CD4-positive, alpha-beta T cell (primary cell): ENCODE measurements at places on chromosomes 2 and 18.

DNA sequence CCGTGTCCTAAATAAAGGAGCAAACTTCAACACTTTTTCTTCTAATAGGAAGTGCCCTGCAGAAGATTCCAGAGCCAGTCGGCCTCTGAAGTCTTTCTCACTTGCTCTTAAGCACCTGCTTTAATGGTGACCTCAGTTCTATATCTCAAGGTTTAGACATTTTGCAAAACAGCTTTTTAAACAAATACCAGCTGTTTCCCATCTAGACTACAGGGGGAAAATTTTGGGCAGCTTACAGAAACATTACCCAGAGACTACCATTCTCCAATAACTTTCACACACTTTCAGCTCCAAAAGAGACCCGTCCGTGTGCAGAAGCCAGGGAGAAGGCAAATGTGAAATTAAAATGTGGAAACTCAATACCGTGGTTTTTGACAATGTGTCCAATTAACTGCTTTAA lies 285.3 kb upstream of the CCDC68 start:
- no peak for DNase-seq

DNA sequence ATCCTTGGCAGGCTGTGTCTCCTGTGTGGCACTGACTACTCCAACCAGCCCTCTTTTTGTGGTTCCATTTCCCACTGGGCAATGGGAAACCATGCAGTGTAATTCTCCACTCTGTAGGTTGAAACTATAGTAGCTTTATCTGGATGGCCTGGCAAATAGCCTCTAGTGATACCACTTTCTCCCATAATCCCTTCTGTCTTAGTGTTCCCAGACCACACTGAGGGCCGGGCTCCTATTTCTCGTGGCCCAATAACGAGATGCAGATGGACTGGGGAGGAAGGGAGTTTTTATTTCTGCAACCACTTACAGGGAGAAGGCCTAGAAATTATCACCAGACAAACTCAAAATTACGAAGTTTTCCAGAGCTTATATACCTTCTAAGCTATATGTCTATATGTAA lies 24.7 kb downstream of the SKA1 start:
- DNase-seq: no peak

GRCh38 chr2:159489476-159489875 lies 126.9 kb downstream of the BAZ2B start:
- no peak for DNase-seq

DNA sequence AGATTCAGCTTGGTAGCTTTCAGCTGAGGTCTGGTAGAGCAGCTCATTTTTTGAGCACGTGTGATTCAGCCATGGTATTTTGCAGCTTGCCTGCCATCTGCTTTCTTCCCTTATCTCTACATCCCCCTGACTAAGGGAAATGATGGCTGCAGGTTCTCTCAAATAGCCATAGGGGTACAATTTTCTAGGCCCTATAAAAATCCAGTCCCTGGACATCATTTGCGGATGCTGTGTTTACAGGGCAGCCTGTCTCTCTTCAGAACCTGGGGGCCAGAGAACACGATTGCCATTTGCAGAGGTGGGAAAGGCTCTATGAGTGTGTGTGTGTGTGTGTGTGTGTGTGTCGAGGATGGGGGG lies 442.7 kb upstream of the MEIS1 start:
- no peak for DNase-seq

DNA sequence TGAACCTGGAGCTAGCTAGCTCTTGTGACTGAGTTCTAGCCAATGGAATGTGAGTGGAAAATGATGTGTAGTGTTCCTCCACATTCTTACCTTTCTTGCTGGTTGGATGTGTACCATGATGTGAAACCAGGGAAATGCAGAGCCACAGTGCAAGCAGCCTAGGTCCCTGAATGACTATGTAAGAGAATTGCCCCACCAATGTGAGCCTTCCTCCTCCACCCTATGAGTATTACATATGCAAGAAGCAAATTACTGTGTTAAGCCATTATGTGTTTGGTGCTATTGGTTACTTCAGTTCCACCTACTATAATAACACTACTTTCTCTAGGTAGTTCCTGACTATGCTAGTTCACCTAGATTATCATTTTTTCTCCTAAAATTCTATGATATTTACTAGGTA lies 39.6 kb downstream of the LCLAT1 start:
- DNase-seq: no peak

- no peak for DNase-seq
Measured at GRCh38 chr2:171902840-171903420, 8.9 kb upstream of the SLC25A12 start.

GRCh38 chr2:53129851-53130250 lies 637.8 kb upstream of the CHAC2 start:
- DNase-seq: no peak

DNA sequence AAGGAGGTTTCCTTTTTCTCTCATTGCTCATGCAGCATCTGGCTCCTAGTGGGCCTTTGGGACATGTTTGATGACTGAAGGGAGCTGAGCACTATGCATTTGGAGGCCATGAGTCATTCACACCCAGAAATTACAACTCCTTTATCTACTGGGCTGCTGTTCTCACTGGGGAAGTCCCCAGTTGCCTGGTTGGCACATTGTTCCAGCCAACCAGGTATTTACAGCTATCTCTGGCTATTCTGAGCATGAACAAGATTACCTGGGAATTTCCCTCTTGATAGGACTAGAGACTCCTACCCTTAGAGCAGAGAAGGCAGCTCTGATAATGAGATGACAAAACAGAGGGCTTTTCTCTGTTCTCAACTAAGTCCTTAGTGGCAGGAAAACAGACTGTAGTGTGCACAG lies 206.5 kb downstream of the SETBP1 start:
- DNase-seq: no peak

GRCh38 chr18:41933778-41934177 lies 21.3 kb upstream of the PIK3C3 start:
- DNase-seq: no peak

DNA sequence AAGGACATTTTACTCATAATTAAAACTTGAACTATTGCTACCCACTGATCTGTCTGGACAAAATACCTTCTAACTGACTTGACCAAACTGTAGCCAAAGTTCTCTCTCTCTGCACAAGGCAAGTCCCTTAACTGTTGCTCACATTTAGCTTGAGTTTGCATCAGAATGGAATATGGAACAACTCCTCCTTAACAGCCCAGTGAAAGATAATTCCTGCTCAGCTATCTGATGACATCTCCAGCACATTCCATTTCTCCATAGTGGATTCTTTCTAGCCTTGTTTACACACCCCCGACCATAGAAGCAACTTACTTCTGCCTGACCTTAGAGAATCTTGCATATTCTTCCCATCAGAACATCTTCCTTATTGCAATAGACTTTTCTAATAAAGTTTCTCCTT lies 317.2 kb upstream of the CDH2 start:
- no peak for DNase-seq

DNA sequence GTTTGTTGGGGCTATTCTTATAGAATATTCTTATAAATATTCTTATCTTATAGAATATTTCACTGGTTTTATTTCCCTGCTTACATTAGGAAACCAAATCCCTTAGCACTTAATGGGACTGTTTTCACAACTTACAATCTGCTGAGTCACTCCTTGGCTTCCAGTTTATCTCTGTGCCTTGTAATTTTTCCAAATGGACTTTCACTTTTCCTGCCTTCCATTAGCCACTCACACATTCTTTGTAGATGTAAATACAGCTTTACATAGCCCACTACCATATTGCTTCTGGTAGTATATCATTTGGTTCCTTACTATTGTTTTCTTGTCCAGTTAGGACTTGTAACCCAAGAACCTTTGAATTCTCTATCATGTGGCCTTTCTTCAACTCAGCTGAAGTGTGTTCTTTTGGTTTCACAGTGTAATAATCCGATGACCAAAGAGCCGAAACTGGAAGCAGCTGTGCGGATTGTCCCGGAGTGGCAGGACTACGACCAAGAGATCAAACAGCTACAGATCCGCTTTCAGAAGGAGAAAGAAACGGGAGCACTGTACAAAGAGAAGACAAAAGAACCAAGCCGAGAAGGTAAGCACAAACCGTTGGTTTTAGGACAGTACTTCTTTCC lies 96.1 kb downstream of the UGGT1 start:
- DNase-seq: no peak

DNA sequence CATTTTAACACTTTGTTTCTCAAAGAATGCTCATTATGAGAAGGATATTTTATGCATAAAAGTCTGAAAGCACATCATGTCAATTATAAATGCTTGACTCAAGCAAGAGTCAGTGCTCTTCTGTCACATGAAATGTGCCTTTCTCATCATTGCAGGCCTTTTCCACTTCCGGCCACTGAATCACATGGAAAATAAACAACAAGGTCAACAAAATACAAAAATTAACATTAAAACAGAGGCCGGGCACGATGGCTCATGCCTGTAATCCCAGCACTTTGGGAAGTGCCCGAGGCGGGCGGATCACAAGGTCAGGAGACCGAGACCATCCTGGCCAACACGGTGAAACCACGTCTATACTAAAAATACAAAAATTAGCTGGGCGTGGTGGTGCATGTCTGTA lies 480.6 kb downstream of the SPAG16 start:
- no peak for DNase-seq

GRCh38 chr2:55550368-55551102 lies 31.0 kb downstream of the CFAP36 start:
- no peak for DNase-seq

DNA sequence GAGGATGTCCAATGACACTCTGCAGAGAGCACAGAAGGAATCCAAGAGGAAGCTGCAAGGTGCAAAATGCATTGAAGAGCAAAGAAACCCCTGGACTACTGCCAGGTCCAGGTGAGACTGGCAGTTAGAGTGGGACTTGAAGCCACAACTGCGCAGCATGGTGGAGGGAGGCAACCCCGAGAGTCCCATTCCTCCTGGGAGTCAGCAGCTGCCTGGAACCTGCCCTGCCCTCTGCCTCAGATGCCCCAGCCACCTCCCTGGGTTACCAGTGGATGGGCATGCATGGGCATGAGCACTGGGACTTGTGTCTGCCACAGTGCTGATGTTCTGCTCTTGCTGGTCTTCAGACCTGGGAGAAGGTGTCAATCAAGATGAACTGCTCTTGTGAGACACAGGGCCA lies 43.2 kb downstream of the ANKMY1 start:
- no peak for DNase-seq

- no peak for DNase-seq
Measured at GRCh38 chr2:44850016-44850415, 91.5 kb upstream of the SIX3 start.

DNA sequence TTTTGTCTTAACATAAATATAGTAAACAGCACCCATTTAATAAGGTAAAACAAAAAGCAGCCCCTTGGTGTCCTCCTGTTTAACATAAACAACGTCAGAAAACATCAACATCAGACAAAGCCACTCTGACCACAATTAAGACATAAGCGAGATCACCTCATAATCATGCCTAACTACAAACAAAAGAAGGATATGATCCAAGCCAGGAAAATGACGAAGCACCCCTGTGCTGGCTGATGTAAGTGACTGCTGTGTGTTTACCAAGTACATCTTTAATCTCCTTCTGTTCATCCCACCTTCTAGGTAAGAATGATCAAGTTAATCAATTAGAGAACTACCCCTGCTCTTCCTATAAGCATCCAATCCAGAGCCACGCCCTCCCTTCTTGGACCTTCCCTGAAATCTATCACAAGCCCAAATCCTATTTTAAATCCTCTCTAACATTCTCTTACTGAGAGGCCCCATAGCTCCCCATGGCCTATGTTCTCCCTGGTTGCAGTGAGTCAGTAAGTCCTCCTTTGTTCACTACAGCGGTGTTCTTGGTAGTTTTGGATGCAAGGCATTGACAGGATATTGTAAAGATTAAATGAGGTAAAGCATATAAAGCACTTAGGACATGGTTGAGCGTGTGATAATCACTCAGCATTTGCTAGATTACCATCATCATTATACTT lies 424.2 kb downstream of the TSN start:
- DNase-seq: no peak

- DNase-seq: no peak
Measured at GRCh38 chr2:218149848-218150440, 16.8 kb downstream of the CXCR1 start.

- DNase-seq: no peak
Measured at GRCh38 chr2:164981217-164981990, 26.1 kb upstream of the SLC38A11 start.

DNA sequence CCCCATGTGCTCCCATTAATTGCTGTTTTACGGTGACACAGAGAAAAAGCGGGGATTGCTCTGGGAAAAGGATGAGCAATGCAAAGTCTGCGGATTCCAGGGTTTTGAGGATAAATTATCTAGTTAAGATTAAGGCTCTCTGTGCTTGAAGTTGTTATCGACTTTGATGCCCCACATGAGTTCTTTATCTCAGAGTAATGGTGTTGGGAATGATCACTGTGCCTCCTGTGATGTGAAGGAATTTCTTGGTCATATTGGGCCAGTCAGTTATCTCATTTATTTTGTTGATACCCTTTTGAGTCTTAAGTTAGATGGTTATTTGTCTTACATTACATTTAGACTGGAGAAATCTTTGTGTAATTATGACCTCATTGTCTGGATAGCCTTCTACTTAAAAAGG lies 184.6 kb upstream of the MEX3C start:
- DNase-seq: no peak

- no peak for DNase-seq
Measured at GRCh38 chr2:36355890-36356297, 316 bp downstream of the CRIM1 start.

DNA sequence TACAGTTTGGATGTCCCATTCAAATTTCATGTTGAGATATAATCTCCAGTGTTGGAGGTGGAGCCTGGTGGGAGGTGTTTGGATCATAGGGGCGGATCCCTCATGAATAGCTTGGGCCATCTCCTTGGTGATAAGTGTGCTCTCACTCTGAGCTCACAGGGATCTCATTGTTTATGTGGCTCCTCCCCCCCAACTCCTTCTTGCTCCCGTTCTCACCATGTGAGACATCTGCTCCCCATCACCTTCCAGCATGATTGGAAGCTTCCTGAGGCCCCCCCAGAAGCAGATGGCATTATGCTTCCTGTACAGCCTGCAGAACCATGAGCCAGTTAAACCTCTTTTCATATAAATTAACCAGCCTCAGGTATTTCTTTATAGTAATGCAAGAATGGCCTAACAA lies 3.0 kb upstream of the INPP1 start:
- DNase-seq: no peak

DNA sequence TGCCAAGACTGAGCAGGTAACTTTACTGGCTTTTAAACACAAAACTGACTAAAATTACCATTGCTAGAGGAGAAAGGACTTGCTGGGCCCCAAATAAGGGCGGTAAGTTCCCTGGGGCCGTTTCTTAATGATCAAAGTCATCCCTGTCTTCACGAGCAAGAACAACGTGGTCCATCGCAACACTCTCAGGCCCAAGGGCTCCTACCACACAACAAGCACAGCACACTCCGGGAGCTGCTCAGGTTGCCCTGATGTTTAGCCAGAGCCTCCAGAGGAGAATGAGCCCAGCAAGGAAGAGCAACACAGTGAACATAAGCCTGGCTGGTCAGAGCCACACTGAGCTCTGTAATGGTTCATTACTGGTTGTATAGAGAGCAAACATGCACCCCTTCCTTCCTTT lies 102.7 kb downstream of the DYNC1I2 start:
- DNase-seq: no peak

- DNase-seq: peak; percentile 57
Measured at GRCh38 chr18:3012136-3013023, 564 bp downstream of the LPIN2 start.

GRCh38 chr18:23384778-23385736 lies 68.0 kb upstream of the RIOK3 start:
- no peak for DNase-seq
